ENCODE measurements at places on chromosomes 1 and 21. TPM values are rescaled to one million over a fixed set of nuclear protein-coding genes. Genes with fewer than 3 reads are reported as not detected.

PYHIN1 gene
- total RNA-seq, result not detected

AK2 gene
- total RNA-seq, result 213 TPM

HMCN1 gene
- total RNA-seq, result 0.23 TPM

MNDA gene
- not detected for total RNA-seq

- DNase-seq, result no peak
These were observed 91.8 kb downstream of the UCHL5 start for GRCh38 chr1:192967211-192967877.

GRCh38 chr21:45053561-45054226 is 20.7 kb upstream of the ADARB1 start:
- no peak for DNase-seq

- no peak for DNase-seq
These were observed 26.0 kb downstream of the RGS1 start for GRCh38 chr1:192601567-192601966.

DNA sequence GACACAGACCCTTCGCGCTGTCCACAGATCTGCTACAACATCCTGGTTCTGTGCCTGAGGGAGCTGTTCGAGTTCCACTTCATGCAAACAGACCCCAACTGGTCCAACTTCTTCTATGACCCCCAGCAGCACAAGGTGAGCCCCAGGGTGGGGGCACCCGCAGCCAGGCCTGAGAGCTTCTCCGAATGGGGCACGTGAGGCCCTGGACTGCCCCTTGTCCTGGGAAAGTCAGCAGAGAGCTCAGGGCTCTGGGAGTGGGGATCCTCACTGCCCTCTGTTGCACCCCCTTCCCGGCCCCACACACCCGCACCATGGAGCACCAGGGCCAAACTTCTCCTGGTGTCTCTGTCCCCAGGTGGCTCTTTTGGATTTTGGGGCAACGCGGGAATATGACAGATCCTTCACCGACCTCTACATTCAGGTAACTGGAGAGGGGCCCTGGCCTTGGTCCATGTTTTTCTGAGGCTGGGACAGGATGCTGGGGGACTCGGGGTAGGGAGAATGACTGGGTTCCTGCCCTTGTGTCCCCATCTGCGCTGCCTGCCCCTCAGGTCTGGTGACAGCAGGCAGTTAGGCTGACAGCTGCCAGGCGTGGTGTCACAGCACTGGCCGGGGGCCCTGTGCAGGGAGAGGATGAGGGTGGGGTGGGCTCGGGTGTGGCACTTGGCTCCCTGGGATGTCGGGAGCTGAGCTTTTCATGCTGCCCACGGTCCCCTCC is 44.6 kb downstream of the COQ8A start:
- DNase-seq, result no peak

GRCh38 chr1:243416495-243416894 is 160.7 kb downstream of the SDCCAG8 start:
- DNase-seq, result no peak

- no peak for DNase-seq
These were observed 16.6 kb downstream of the NUDC start for GRCh38 chr1:26938004-26938658.

DNA sequence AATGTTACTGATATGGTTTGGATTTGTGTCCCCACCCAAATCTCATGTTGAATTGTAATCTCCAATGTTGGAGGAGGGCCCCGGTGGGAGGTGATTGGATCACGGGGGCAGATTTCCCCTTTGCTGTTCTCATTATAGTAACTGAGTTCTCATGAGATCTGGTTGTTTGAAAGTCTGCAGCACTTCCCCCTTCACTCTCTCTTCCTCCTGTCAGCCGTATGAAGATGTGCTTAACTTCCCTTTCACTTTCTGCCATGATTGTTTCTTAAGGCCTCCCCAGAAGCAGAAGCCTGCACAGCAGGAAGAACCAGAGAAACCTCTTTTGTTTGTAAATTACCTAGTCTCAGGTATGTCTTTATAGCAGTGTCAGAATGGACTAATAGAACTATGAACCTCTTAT is 28.4 kb downstream of the TRIM33 start:
- DNase-seq, result no peak

- no peak for DNase-seq
These were observed 98.7 kb upstream of the RGS1 start for GRCh38 chr1:192476802-192477298.

GRCh38 chr1:22892789-22893188 is 79.9 kb downstream of the LACTBL1 start:
- DNase-seq, result no peak

DNA sequence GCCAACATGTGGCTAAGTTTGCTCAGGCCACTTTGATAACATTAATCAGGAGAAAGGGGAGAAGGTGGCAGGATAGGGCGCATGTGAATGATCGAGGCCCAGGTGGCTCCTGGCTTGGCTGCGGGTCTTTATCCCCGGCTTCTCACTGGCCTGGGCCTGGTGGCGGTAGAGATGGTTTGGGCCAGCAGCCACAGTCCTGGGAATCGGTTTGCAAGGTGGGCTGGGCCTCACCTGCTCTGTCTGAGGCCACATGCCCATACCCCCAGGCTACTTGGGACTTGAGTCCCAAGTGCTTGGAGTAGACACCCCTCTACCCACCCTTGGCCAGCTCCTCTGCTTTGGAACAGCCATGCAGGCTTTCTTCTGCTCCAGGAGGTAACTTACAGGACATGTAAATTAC is 49.7 kb upstream of the DISP3 start:
- DNase-seq, result no peak

DNA sequence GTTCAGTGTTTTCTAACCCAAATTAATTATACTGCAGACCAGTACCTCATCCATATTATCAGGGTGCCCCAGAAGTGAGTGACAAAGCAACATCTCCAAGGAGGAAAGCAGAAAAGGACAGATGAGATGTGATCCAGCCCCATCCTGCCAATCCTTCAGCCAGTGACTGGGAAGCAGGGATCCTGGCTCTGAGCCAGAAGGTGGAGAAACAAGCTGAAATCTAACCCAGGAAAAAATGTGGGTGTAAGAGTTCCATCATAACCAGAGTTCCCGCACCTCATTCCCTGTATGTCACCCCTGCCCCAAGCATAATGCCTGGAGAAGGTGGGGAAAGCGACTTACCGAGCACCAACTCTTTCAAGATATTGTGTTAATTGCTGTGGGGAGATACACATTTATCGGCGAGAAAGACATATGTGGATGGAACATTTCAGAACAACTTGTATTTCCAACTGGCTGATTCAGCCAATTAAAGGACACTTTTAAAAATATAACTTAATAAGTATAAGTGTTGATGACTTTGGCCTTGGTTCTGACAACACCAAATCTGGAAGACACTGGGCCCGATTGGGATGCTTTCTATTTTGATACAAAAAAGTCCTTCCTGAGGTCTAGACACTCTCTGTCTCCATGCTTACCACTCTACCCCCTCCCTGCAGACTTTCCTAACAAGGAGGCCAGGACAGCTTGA is 14.9 kb downstream of the PLEKHA6 start:
- DNase-seq, result no peak

DNA sequence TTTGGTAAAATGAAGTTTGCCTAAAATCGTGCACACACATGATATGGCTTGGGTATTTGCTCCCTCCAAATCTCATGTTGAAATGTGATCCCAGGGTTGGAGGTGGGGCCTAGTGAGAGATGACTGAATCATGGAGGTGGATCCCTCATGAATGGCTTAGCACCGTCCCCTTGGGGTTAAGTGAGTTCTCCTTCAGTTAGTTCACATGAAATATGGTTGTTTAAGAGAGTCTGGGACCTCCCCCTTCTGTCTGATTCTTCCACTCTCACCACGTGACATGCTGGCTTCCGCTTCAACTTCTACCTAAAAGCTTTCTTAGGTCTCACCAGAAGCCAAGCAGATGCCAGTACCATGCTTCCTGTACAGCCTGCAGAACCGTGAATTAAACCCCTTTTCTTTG is 58.4 kb downstream of the SIPA1L2 start:
- no peak for DNase-seq
